ENCODE measurements at places on chromosomes 7 and 10. TPM values are rescaled to one million over a fixed set of nuclear protein-coding genes. Genes with fewer than 3 reads are reported as not detected.

The DHTKD1 gene
- polyA plus RNA-seq, result 23.2 TPM

- no peak for DNase-seq
These were observed 163.8 kb upstream of the PRSS1 start for GRCh38 chr7:142585425-142585824.

The AKR1C2 gene
- polyA plus RNA-seq, result 2.1 TPM

The MIOS gene
- 6.0 TPM for polyA plus RNA-seq

- DNase-seq, result peak; percentile 64
These were observed 352.7 kb downstream of the PHTF2 start for GRCh38 chr7:78151229-78151628.

GRCh38 chr10:110863361-110863760, 8.4 kb upstream of the PDCD4 start:
- no peak for DNase-seq

The NSUN5 gene
- polyA plus RNA-seq, result 53.7 TPM

DNA sequence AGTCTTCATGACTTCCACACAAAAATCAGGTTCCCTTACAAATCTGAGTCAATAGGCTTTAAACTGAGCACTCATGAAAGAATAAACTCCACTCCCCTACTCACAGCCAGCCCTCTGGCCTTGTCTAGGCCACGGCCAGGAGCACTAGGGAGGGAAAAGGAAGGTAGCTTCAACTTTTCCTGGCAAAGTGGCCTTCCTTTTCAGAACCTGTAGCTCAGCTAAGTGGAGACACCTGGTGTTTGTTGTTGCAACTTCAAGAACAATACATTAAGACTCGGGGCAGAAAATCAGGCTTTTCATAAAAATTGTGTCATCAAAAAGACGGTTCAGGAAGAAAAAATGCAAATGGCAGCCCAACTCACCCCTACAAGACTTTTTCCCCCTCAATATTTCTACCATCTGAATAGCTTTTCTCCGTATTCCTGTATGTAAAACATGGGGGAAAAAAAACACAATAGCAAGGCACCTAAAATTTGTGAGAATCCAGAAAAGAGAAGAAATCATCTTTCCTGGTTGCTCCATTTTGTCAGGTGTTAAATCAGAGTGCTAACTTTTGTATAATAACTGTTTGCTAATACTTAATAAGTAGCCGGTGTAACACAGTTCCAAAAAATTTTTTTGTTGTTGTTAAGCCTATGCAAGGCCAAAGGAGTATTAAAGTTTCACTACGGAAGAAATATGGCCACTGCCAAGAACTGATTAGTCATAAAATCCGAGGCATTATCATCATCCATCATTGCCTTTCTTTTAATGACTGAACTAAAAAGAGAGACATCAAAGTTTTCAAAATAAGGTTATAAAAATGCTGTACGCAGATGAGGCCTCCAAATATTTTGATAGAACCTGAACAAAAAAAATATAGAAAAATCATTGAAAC, 66.2 kb upstream of the ARID5B start:
- DNase-seq, result peak; percentile 41

The AASS gene
- 1.4 TPM for polyA plus RNA-seq

DNA sequence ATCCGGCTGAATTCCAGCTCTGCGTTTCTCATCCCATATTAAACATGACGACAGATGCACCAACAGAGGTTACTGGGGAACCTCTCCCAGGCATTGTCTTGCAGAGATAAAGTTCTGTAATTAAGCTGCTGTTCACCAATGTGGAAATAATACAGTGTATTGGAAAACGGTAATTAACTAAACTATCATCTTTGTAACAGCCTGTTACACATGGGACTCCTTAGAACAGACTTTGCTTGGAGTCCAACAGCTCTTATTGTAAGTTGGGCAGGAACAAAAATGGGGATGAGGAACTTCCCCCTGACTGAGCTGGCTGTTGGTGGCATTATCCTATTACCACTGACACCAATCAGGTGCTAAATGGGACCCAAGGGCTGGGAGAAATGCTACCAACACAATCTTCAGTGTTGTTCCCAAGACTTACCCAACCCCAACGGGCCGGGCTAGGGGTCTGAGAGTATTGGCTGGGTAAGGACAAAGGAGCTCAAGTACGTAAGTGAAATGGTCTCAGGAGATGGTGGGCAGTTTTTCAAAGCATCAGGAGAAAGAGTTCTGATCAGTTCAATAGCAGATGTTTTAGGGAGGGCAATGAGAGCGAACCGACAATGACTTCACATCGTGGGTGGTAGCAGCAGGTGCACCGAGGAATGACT, 759.4 kb downstream of the GRID1 start:
- DNase-seq, result peak; percentile 45

The STRIP2 gene
- 1.2 TPM for polyA plus RNA-seq

DNA sequence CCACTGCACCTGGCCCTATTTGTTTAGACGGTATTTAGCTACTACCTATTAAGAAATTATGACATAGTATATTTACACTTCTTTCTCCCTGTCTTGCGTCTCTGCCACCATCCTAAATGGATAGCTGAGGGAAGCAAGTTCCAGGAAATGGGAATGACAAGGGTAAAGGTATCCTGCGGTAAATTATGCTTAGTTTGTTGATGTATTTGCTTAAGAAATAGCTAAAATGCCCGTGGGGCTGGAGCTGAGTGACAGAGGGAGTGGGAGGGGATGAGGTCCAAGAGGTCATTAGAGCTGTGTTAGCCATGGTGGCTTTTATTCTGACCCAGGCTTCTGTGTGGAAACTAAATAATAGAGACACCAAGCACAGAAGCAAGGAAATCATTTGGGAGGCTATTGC, 29.0 kb upstream of the UBE2D1 start:
- DNase-seq, result no peak

DNA sequence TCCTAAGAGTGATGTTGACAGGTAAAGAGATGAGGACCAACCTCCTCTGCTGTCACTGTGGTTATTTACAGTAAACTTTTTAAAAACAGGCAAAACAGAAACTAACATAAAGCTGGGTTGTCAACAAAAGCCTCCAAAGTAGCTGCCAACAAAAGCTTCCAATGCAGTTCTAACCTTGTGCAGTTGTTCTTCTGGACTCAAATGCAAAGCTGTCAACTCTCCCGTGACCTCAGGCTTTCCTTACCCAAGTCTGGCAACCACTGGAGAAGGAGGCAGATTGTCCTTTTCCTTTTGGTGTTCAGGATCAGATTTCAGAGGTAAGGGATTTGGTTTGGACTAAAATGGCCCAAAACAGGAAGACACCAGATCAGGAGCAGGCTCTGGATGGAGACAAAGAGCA, 63.1 kb downstream of the DLG5 start:
- no peak for DNase-seq

The GBX1 gene
- polyA plus RNA-seq, result not detected

DNA sequence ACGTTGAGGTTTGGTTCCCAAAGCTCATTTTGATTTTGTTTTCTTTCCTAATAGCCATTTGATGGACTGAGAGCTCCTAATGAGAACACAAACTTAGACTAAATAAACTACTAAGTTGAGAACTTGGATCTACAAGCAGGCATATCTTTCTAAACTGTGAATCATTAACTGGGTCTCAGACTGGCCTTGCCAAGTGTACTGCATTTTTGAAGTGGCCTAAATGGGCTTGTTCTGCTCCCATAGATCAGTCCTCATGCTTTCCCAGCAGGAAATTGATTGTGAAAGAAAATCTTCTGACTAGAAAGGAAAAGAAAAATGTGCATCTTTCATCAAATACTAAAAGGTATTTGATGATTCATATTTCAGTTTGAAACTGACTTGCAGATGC, 46.7 kb upstream of the RBM33 start:
- no peak for DNase-seq

The TMEM270 gene
- 4.4 TPM for polyA plus RNA-seq

The ABCB4 gene
- 0.75 TPM for polyA plus RNA-seq

The GJC3 gene
- 1.6 TPM for polyA plus RNA-seq

DNA sequence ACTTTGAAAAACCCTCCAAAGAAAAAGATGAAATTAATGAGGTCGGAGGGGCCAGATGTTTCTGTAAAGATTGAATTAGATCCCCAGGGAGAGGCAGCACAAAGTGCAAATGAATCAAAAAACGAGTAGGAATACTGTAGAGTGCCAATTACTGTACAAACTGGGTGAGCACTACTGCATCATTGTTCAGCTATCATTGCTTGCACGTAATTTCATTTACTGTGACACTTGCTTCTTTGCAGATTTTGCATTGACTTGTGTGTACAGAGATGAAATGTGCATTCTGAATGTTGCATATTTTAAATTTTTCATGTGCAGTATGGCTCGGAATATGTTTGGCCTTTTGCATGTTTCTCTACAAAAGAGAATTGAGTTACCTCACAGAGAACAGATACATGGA, 123.7 kb downstream of the LCOR start:
- peak; percentile 5 for DNase-seq

The GSAP gene
- polyA plus RNA-seq, result 1.4 TPM

GRCh38 chr10:100186253-100187212, 704 bp upstream of the ERLIN1 start:
- DNase-seq, result no peak

- DNase-seq, result no peak
These were observed 277.0 kb downstream of the MALRD1 start for GRCh38 chr10:19325581-19325980.

- no peak for DNase-seq
These were observed 33.5 kb upstream of the PRSS37 start for GRCh38 chr7:141874787-141875186.

- no peak for DNase-seq
These were observed 983.7 kb downstream of the GATA3 start for GRCh38 chr10:9038146-9038714.

The ACTR3C gene
- polyA plus RNA-seq, result 3.0 TPM

GRCh38 chr7:130135208-130136205, 65.2 kb downstream of the KLHDC10 start:
- DNase-seq, result no peak

GRCh38 chr7:49563693-49564378, 209.6 kb upstream of the VWC2 start:
- no peak for DNase-seq

The AKR1D1 gene
- polyA plus RNA-seq, result not detected

DNA sequence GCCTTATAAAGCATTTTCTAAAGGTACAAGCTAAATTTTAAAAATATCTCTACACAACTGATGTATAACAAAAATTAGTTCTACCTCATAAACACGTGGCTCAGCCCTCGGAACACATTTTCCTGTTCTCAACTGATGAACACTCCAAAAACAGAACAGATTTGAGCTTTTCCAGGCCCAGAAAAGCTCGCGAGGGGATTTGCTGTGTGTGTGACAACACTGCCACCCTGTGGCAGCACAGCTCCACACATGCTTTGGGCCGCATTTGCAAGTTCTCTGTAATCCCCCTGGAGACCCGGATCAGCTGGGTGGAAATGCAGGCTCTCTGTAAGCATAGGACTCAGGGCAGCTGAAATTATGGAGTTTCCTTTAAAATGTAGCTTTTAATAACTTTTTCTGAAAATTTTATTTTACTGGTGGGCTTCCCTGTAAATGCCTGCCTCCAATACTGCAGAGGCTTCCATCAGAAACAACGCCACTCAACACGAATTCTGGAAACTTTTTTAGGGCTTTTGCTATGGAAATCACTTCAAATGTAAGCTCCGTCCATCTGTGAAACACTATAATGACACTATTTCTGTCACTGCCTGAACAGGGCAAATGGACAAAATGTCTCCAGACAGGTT, 155.5 kb downstream of the COBL start:
- peak; percentile 92 for DNase-seq

- DNase-seq, result no peak
These were observed 289.9 kb upstream of the LRGUK start for GRCh38 chr7:133837224-133837623.

DNA sequence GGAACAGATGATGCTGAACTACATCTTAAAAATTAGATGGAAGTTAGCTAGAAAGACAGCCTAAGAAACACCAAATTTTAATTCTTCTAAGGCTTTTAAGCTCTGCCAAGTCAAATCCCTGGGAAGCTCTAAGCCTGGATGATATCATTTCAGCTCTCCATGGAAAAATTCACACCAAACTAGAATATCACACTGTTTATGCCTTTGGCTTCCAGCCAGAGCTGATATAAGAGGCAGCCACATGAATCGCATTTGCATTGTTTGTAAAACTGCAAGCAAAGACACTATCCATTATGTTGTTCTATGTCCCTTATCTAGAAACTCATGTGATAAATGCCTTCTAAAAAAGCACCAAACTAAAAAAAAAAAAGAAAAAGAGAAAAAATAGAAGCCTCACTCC, 430.4 kb downstream of the GRID1 start:
- no peak for DNase-seq

- DNase-seq, result no peak
These were observed 14.5 kb downstream of the VWC2 start for GRCh38 chr7:49787980-49788379.

The KLF14 gene
- polyA plus RNA-seq, result 0.83 TPM

DNA sequence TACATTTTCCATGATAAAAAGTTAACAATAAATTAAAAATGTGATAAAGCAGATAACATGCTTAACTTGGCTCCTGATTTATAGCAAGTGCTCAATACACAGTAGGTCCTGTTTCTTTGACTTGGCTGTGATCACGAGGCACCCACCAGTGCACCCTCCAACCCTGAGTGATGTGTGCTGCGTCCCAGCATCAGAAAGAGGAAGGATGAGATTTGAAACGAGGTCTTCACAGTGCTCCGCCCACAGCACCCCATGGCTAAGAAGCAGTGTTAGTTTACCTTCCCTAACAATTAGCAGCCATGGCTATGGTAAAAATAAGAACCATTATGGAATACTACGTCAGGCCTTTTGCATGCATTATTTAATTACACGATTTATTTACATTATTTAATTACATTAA, 292.0 kb upstream of the ZMIZ1 start:
- no peak for DNase-seq

The TDRD1 gene
- not detected for polyA plus RNA-seq

DNA sequence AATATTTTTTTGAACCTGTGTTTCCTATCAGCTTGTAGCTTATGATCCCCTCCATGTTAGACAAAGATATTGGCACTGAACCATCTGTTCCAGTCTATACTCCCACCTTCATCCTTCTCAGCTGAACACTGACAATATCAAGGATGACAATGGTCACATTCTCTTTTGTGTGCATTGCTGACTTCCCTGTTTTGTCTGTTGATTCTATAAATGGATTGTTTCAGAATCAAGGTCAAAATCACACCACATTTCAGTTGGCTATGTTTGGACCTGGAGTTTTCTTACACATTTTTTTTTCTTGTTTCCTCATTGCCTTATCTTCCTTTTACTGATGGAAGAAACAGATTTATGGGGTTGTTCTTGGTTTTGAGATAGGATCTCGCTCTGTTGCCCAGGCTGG, 11.3 kb upstream of the SMURF1 start:
- DNase-seq, result no peak

GRCh38 chr10:106931853-106932249, 232.7 kb downstream of the SORCS1 start:
- DNase-seq, result no peak

GRCh38 chr10:128875030-128875744, 591.9 kb upstream of the MGMT start:
- DNase-seq, result no peak

- no peak for DNase-seq
These were observed 11.8 kb downstream of the DPYSL4 start for GRCh38 chr10:132198381-132199181.

- DNase-seq, result no peak
These were observed 15.8 kb upstream of the MYL10 start for GRCh38 chr7:101644879-101645278.

The CEP55 gene
- 15.2 TPM for polyA plus RNA-seq

The MEOX2 gene
- polyA plus RNA-seq, result not detected

- DNase-seq, result no peak
These were observed 273.0 kb upstream of the YAE1 start for GRCh38 chr7:39293056-39293823.

The OR6V1 gene
- polyA plus RNA-seq, result not detected

- no peak for DNase-seq
These were observed 4.1 kb upstream of the ARHGAP22 start for GRCh38 chr10:48608976-48609375.

GRCh38 chr7:5423306-5423975, at the start of gene TNRC18:
TNRC18 (minus strand) TSS chr7:5423834; CDS start chr7:5421246, 2,588 bp downstream.
- no peak for DNase-seq

The MCU gene
- polyA plus RNA-seq, result 13.6 TPM

The PROSER2 gene
- 0.63 TPM for polyA plus RNA-seq
